Ascending aorta (tissue), 2 donors: ENCODE measurements at places on chromosomes 4 and X.

- no peak for DNase-seq
These were observed 83.6 kb downstream of the ATOH1 start for GRCh38 chr4:93912146-93912545.

DNA sequence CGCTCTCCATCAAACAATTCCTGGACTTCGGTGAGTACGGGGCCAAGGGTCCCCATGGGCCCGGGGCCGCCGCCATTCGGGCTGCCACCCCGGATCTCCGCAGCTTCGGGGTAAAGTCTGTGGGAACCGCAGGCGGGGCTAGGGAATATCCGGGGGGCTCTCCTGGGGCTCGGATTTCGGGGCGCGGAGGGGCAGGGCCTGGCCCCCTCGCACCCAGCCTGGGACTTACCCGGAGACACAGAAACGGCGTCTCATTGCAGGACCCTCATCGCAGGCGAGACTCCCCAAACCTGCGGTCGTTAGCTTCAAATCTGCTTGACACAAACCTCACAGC, 413 bp downstream of the PDK3 start:
- no peak for DNase-seq

- no peak for DNase-seq
These were observed 339.0 kb upstream of the BOD1L1 start for GRCh38 chr4:13966231-13967195.

- no peak for DNase-seq
These were observed 22.5 kb downstream of the GUCY1B1 start for GRCh38 chr4:155781249-155781831.

DNA sequence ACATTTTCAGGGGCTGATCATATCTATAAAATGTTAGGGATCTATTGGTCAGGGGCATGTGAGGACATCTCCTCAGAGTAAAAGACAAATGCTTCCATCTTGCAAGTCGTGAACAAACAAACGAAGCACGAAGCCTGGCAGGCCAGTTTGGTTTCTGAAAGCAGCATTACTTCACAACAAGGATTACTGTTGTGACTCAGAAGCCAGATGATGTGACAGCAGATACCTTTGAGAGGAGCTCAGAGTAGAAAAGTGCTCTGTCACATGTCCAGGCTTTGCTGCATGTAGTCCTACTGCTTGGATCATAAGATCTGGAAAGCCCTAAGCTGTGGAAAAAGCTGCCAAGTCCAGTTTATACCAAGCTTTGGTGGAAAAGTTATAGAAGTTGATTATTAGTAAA, 1827.2 kb downstream of the ARAP2 start:
- no peak for DNase-seq

DNA sequence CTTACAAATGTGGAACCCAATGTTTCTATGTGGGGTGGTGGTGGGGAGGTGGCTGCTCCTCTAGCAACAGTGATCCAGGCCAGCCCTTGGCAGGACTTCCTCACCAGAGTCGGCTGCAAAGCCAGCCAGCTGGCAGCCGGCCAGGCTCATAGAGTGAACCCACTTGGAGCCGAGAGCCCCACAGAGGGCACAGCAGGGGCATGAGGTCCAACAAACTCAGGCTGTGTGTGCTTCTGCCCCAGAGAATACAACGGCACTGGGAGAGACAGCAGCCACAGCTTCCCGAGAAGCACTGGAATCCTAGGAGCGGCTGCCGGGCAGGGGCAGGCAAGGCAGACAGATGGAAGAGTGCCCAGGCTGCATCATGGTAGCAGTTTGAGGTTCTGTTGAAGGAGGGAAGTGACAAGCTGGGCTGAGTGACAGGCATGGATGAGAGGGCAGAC, 23.5 kb upstream of the SOWAHD start:
- no peak for DNase-seq

DNA sequence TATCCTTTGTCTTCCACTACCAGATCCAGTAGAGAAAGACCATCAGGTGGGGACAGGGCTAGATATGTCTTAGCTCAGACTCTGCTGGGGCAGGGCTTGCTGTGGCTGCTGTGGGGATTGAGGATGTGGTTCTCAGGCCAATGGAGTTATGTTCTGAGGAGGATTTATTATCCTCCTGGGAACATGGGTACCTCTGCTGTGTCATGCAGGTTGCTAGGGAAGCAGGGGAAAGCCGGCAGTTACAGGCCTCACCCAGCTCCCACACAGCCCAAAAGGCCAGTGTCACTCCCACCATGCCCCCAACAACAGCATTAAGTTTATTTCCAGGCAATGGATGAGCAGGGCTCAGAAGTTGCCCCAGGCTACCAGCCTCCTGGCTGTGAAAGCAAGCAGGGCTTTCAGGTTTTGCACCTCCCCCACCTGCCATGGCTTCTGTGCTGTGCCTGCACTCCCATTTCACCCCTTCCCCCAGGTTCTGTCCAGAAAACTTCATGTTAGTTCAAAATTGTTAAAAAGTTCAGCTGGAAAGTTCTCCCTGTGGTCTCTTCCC, 879.9 kb downstream of the ARAP2 start:
- DNase-seq, result no peak

GRCh38 chr4:58113126-58113525, 1002.9 kb upstream of the IGFBP7 start:
- DNase-seq, result no peak

- DNase-seq, result no peak
These were observed 12.9 kb upstream of the PRMT9 start for GRCh38 chr4:147696866-147697265.
